ENCODE measurements at places on chromosomes 16 and 17. TPM values are rescaled to one million over a fixed set of nuclear protein-coding genes. Genes with fewer than 3 reads are reported as not detected.
A peak's percentile ranks its signal among the peaks of the same experiment; 100 is the strongest.

DNA sequence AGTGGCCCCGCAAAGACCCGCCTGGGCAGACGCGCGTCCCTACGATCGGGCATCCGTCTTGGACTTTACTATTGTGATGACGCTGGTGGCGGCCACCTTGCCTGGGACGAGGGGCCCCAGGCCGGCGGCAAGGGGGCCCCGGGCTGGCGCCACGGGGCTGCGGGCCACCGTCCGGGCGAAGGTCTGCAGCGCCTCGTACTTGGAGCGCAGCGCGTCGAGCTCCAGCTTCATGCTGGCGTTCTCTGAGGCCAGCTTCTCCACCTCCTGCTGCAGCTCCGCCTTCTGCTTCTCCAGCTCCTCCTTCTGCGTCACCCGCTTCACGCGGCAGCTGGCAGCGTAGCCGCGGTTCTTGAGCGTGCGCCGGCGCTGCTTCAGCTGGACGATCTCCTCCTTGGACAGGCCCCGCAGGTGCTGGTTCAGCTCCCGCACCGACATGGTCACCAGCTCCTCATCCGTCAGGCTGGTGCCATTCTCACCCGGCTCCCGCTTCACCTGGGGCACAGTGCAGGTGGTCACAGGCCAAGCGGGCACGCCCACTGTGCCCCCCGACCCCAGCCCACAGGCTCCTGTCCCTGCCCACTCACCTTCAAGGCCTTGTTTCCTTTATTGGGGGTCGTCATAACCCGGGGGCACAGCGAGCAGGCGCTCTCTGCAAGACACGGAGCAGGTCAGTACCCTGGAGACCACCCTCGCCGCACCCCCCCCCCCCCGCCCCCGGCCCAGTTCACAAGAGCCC, 4.8 kb upstream of the SIRT7 start:
- no peak for DNase-seq

The FGF11 gene
- total RNA-seq, result 2.3 TPM

- peak; percentile 96 for DNase-seq
These were observed at the start of gene SPATA2L for GRCh38 chr16:89701425-89702406. Gene SPATA2L (minus strand): TSS chr16:89701705. CDS start chr16:89701232, 473 bp downstream.

The CEP295NL gene
- total RNA-seq, result 1.1 TPM

- DNase-seq, result no peak
These were observed 9.6 kb downstream of the FAM20A start for GRCh38 chr17:68591583-68591982.

GRCh38 chr16:2776500-2777139, 460 bp downstream of the ELOB start:
- peak; percentile 51 for DNase-seq

- DNase-seq, result no peak
These were observed 7.8 kb downstream of the VPS4A start for GRCh38 chr16:69318911-69319289.

- peak; percentile 83 for DNase-seq
These were observed 923 bp downstream of the GDPD3 start for GRCh38 chr16:30112197-30113030.

- peak; percentile 52 for DNase-seq
These were observed 1.1 kb downstream of the ACSF2 start for GRCh38 chr17:50426814-50427787.

- DNase-seq, result no peak
These were observed 22.1 kb upstream of the PHF12 start for GRCh38 chr17:28973425-28973824.

The SIRT7 gene
- total RNA-seq, result 63.2 TPM

- DNase-seq, result no peak
These were observed 2.7 kb downstream of the CFAP20 start for GRCh38 chr16:58126451-58126961.

The EVPLL gene
- 0.22 TPM for total RNA-seq

The TSPAN10 gene
- 0.22 TPM for total RNA-seq

The KRTAP3-2 gene
- total RNA-seq, result not detected

The RAB11FIP3 gene
- total RNA-seq, result 23.2 TPM

GRCh38 chr16:23519282-23519681, 9.0 kb upstream of the GGA2 start:
- no peak for DNase-seq

- DNase-seq, result no peak
These were observed 152.1 kb downstream of the AXIN2 start for GRCh38 chr17:65409381-65409780.

- no peak for DNase-seq
These were observed 442.6 kb upstream of the HSBP1 start for GRCh38 chr16:83365166-83365565.

DNA sequence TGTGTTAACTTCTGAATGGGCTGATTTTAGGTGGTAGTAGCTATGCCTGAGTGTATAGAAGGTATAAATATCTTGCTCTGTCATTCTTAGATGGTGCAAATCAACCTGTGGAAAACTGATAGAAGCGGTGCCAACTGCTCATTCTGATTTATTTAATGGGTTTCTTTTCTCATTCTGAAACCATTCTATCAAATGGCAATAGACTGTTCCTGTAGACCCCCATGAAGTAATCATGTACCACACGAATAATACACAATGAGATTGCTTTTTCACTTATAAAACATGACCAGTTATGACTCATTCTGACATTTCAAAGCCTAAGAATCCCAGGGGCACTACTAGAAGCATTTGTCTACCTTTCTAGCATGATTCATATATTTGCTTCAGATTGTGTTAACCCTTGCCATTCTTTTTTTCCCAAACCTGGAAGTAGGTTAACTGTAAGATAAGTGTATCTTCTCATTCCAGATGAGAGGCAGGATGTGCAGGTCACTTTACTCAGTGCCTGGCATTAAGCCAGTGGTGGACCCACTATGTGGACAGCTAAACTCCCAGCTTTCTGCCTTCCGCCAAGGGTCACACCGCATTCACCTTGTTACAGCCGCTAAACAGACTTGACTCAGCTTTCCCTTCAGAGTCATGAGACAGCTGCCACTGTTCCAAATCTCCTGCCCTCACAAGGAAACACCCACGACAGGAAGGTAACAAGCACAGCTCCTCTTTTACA, 16.4 kb upstream of the SLC16A11 start:
- DNase-seq, result no peak

- no peak for DNase-seq
These were observed 8.7 kb downstream of the FAM234A start for GRCh38 chr16:243348-243747.

- no peak for DNase-seq
These were observed 42.2 kb downstream of the ACTG1 start for GRCh38 chr17:81470270-81470943.

DNA sequence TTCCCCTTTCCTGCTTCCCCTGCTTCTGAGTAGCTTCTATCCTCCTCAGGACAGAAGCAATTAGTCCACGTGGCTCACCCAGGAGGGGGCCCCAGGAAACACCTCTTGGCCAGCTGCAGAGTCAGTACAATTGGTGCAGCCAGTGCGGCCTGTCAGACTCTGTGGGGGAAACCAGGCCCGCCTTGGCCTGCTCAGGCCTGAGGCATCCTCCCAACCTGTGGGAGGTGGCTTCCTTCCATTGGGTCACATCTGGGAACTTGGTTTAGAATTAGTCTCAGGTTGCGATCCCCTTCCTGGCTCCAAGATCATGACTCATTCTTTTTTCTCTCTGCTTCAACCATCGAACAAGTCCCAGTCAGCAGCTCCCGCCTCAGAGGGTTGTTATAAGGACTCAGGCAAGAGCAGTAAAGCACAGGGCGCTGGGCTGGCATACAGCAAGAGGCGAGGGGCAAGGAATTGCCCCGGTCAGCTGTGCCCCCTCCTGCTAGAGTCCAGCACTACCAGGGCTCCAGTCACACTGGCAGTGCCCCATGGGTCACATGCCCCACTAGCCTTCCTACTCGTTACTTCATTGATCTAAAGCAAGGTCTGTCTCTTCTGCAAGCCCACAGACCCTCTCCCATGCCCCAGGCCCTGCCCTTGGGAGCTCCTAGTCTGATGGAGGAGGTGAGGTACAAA, 8.1 kb upstream of the EPX start:
- no peak for DNase-seq

The BLMH gene
- 17.7 TPM for total RNA-seq

The CDRT15L2 gene
- not detected for total RNA-seq

GRCh38 chr16:502179-502943, 25.2 kb upstream of the CAPN15 start:
- peak; percentile 81 for DNase-seq

The ALOX15B gene
- 0.55 TPM for total RNA-seq
